ENCODE measurements at places on chromosomes 7 and 10.

DNA sequence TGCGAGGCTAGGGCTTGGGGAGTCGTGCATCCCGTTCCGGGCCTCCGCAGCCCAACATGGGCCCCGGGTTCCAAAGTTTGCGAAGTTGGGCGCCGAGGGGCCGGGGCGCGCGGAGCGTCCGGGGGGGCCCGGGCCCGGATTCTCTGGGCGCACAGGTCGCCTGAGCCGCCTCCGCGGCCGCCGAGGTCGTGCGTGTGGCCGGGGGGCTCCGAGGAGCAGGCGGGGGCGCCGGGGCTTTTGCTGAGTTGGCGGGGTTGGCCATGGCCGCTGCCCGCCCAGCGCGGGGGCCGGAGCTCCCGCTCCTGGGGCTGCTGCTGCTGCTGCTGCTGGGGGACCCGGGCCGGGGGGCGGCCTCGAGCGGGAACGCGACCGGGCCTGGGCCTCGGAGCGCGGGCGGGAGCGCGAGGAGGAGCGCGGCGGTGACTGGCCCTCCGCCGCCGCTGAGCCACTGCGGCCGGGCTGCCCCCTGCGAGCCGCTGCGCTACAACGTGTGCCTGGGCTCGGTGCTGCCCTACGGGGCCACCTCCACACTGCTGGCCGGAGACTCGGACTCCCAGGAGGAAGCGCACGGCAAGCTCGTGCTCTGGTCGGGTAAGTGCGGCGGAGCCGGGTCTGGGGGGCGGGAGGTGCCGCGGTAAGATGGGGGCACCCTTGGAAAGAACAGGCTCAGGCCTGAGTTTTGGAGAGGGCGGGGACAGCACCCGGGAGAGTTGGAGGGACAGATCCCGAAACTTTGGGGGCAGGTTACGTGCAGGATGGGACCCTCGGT is 643 bp downstream of the SMO start:
- no peak for DNase-seq

- DNase-seq, result no peak
Measured at GRCh38 chr10:23186697-23187096, 5.4 kb upstream of the PTF1A start.

GRCh38 chr7:92359801-92360200 is 87.5 kb upstream of the GATAD1 start:
- DNase-seq, result no peak

DNA sequence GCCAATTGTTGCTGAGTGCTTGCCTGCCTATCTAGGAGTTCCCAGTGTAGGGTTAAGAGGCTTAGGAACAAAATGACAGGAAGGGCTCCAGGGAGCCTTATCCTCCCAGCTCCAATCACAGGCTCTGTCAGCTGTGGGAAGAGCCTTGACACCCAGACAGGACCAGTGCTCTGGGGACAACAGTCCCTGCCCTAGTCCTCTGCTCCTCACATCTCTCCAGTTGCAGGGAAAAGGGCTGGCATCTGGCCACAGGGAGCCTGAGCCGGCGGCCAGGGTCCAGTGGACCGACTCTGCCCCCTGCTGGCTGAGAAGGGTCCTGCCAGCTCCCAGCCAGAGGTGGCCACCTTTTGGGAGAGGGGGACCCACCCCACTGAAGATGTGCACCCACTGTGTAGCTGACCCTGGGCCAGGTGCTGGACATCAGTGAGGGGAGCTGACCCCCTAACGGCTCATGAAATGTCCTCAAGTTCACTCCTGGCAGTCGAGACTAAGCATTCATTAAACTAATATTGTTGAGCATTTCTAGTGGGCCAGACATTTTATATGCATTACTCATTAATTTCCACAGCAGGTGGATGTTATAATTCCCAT is 17.6 kb downstream of the DNAJB12 start:
- peak; percentile 55 for DNase-seq

GRCh38 chr7:8056439-8056838 is 87.8 kb downstream of the GLCCI1 start:
- no peak for DNase-seq

DNA sequence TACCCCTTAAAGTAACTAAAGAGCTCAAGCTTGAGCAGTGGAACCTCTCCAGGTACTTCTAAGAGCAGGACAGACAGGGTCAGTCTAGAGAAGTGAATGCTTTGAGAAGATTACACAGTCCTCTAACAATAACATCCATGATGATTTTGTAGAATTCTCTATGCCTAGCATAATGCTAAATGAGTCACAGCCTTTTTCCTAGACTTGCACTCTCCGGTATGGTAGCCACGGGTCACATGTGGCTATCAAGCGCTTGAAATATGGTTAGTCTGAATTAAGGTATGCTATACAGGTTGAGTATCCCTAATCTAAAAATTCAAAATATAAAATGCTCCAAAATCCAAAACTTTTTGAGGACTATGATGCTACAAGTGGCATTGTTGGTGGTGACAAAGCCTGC is 166.6 kb upstream of the MKLN1 start:
- no peak for DNase-seq

GRCh38 chr7:39265641-39266591 is 288.2 kb downstream of the POU6F2 start:
- no peak for DNase-seq

GRCh38 chr7:40780460-40780859 is 645.7 kb downstream of the SUGCT start:
- DNase-seq, result no peak

DNA sequence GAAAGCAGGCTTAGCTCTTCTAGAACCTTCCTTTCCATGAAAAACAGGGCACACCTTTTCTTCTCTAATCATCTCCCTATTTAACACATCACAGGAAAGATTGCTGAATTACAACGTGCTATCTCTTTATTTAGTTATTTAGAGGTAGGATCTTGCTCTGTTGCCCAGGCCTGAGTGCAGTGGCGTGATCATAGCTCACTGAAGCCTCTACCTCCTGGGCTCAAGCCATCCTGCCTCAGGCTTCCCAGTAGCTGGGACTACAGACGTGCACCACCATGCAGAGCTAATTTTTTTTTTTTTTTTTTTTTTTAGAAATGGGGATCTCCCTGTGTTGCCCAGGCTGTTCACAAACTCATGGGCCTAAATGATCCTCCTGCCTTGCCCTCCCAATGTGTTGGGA is 251.2 kb downstream of the PRPF18 start:
- no peak for DNase-seq

- DNase-seq, result no peak
Measured at GRCh38 chr10:62939698-62940097, 123.5 kb upstream of the EGR2 start.

GRCh38 chr7:152050547-152050971 is 25.1 kb downstream of the GALNT11 start:
- DNase-seq, result no peak

DNA sequence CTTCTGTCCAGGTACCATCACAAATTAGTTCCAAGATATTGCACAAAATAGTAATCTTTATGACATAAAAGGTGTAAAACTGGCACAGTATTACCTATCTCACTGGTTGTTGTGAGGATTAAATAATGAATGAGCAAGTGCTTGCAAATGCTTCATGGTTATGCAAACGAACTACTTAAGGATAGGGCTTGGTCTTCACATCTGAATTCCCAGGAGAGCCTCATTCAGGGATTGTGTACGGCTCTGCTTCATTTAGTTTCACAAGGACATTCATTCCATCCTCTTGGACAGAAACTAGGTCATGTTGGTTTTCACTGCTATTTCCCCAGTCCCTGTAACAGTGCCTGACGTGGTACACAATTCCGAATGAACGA is 12.1 kb downstream of the ABCA13 start:
- no peak for DNase-seq

Measured in Kasumi-1 (cell line).